ENCODE measurements at places on chromosomes 6 and 20.
A peak's percentile ranks its signal among the peaks of the same experiment; 100 is the strongest.

GRCh38 chr6:42618686-42619085, 54.9 kb downstream of the UBR2 start:
- peaks cover 49% of the 10 kb centered on the region for H3K36me3 ChIP-seq
- DNase-seq: no peak
- H3K27ac ChIP-seq: no peak overlapping the region
- H3K4me3 ChIP-seq: no peak overlapping the region
- peaks cover 21% of the 10 kb centered on the region for H3K4me1 ChIP-seq
- H3K27me3 ChIP-seq: no peaks in the 10 kb centered on the region

- H3K27ac ChIP-seq: no peak overlapping the region
- no peak for DNase-seq
- H3K36me3 ChIP-seq: peaks cover 4% of the 10 kb centered on the region
- peaks cover 55% of the 10 kb centered on the region for H3K27me3 ChIP-seq
- H3K4me3 ChIP-seq: no peak overlapping the region
These were observed 2.9 kb downstream of the ZBTB46 start for GRCh38 chr20:63828124-63828523.

DNA sequence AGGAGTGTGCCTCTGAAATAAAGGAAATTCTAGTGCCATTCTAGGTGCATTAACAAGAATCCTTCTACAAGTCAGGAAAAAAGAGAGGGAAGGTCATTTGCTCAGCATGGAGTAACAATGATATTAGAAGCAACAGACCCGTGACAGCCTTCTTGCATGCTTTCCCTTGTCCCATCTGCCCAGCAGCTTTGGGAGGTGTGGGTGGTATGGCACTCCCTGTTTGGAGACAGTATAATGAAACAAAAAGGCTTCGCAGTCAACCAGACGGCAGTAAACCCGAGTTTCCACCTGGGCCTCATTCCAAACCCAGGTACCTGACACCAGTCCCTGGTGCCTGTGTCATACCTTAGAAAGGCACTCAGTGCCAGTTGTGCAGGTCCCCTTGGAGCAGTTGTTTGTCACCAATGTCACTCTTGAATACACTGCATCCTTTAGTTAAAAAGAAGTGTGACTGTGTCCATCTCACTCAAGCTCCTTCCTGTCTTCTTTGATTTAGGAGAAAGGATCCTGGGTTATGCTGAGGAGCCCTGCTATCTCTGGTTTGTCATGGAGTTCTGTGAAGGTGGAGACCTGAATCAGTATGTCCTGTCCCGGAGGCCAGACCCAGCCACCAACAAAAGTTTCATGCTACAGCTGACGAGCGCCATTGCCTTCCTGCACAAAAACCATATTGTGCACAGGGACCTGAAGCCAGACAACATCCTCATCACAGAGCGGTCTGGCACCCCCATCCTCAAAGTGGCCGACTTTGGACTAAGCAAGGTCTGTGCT, 14.7 kb downstream of the STK35 start:
- H3K27ac ChIP-seq: no peak overlapping the region
- no peak for DNase-seq
- H3K4me3 ChIP-seq: no peak overlapping the region
- H3K4me1 ChIP-seq: peaks cover 48% of the 10 kb centered on the region
- H3K27me3 ChIP-seq: no peaks in the 10 kb centered on the region
- H3K36me3 ChIP-seq: peaks cover 64% of the 10 kb centered on the region

DNA sequence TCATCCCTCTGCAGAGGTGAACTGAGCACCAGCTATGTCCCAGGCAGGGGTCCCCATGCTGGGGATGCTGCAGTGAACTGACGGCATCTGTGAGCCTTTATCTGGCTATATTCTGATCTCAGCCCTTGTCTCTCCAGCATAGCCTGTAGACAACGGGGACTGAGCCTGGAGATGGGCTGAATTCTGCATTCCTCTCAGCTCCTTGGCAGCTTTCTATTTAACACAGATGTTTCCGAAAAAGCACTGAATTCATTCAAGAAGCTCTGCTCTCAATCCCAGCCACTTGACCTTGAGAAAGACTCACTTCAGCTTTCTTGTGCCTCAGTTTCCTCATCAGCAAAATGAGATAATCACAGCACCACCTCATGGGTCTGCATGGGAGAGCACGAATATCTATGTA, 204.4 kb upstream of the PMEPA1 start:
- no peak for DNase-seq
- peaks cover 3% of the 10 kb centered on the region for H3K27me3 ChIP-seq
- H3K4me3 ChIP-seq: no peak overlapping the region

DNA sequence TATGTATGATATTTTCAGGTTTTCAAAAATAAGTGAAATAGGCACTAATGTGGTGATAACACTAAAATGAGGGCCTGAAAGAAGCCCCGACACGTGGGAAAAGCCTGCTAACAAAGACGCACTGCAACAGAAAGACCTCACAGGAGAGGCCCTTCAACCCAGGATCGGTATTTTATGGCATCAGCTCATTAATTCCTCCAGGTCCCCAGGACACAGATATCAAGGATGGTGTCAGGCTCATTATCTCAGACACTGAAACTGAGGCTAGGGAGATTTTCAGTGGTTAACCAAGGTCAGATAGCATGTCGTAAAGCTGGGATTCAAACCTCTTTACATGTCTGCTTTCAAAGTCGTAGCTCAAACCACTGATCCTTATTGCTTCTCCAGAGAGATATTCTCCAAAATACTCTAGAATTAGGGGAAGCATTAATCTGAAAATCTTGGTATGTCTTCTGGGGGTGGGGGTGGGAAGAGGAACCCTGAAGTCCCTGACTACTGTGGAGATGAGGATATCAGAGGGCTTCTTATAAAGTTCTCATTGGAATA, 64.1 kb downstream of the PPP1R3G start:
- no peak for DNase-seq
- no peak overlapping the region for H3K27ac ChIP-seq

DNA sequence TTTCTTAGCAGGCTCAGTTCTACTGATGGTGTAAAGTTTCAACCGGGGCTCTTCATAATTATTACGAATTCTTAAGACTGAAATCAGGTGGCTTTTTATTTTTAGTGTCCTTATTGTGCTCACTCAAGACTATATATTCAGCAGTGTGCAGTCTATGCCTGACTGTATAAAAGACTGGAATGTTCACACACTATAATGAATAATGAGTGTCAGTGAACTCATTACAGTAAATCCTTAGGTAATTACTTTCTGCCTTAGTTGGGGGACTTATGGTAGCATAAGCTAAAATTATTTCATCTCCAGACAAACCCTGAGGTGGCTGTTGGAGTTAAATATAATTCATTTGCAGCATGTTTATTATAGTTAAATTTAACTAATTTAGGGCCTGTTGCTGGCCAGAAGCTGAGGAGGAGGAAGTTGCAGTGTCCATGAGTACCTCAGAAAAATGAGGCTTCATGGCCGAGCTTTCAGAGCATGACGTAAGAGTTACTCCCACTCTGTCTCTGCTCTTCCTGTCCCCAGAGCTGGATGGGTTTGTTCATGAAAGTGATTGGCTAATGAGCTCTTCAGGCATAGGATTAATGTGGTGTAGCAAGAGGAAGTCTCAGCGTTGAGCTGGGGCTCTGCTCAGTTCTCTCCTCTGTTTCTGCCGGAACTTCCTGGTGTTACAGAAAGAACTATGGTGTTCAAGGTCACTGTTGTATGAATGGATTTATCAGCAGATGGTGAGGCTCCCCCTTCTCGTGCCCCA, 335.7 kb downstream of the NRN1 start:
- H3K27me3 ChIP-seq: no peaks in the 10 kb centered on the region
- no peak for DNase-seq
- no peak overlapping the region for H3K4me3 ChIP-seq
- peak overlapping the region; percentile 11 for H3K27ac ChIP-seq
- H3K4me1 ChIP-seq: peaks cover 22% of the 10 kb centered on the region

GRCh38 chr6:43828711-43829110, 58.7 kb downstream of the VEGFA start:
- no peak overlapping the region for H3K27ac ChIP-seq
- H3K27me3 ChIP-seq: peaks cover 11% of the 10 kb centered on the region
- H3K4me1 ChIP-seq: no peaks in the 10 kb centered on the region

DNA sequence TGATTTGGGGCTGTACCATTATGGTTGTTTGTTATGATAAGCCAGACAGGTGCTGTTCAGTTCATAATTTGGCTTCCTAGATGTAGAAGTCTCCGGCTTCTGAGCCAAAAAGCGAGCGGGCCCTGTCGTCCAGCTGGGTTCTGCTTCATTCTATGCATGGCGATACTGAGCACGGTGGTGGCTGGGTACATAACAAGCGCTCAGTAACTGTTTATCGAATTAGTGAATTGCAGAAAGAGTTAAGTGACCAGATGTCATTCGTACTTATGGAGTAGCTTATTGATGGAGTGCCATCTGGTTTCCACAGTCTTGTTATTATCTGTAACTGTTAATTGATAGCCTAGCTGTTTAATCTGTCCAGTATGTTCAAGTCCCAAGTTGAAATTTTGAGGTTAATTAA, 85.0 kb downstream of the DTD1 start:
- H3K36me3 ChIP-seq: no peaks in the 10 kb centered on the region
- no peaks in the 10 kb centered on the region for H3K27me3 ChIP-seq
- H3K4me1 ChIP-seq: no peaks in the 10 kb centered on the region
- no peak overlapping the region for H3K4me3 ChIP-seq
- H3K27ac ChIP-seq: no peak overlapping the region

DNA sequence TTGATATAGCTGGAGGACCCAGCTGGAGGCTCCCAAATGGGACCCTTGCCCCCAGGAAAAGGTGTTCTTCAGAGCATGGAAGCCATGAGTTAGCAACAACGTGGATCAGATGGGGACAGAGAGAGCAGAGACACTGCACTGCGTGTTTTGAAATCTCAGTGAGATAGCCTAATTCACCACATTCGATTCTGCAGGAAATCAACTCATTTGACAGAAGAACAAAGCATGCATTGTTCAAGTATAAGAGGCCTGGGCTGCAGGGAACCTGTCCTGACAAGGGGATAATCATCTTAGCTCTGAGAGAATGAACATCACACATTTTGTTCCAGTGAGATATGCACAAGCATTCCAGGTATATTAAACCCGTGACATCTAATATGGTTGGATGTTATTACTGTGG, 450.2 kb downstream of the CDH26 start:
- H3K27me3 ChIP-seq: no peaks in the 10 kb centered on the region
- peaks cover 4% of the 10 kb centered on the region for H3K4me1 ChIP-seq
- DNase-seq: no peak
- no peak overlapping the region for H3K27ac ChIP-seq
- H3K4me3 ChIP-seq: no peak overlapping the region

DNA sequence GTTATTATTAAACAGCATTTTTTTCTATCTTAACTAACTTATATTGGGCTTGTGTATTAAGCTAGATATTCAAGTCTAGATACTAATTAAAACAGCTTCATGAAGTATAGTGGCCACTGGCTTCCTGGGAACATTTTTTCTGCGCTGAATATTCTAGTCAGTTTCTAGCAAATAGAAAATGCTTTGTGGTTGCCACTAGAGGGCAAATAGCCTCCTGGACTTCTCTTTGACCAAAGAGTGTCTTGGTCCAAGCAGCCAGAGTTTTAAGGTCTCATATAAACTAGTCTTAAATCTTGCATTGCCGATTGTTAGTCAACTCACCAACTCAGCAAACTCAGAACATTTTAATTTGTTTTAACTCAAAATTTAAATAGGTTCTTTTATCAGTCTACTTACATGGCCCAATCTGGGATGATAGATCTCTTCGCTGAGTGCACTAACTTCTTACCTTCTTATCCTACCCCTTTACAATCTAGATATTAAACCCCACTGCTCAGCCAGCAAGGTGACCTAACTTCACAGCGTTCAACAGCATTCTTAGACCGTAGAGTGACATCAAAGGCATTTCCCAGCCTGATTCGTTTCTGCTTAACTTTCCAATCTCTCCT, 24.6 kb upstream of the ID4 start:
- no peak for DNase-seq
- H3K36me3 ChIP-seq: no peaks in the 10 kb centered on the region
- H3K4me3 ChIP-seq: no peak overlapping the region
- no peak overlapping the region for H3K27ac ChIP-seq
- H3K27me3 ChIP-seq: no peaks in the 10 kb centered on the region

DNA sequence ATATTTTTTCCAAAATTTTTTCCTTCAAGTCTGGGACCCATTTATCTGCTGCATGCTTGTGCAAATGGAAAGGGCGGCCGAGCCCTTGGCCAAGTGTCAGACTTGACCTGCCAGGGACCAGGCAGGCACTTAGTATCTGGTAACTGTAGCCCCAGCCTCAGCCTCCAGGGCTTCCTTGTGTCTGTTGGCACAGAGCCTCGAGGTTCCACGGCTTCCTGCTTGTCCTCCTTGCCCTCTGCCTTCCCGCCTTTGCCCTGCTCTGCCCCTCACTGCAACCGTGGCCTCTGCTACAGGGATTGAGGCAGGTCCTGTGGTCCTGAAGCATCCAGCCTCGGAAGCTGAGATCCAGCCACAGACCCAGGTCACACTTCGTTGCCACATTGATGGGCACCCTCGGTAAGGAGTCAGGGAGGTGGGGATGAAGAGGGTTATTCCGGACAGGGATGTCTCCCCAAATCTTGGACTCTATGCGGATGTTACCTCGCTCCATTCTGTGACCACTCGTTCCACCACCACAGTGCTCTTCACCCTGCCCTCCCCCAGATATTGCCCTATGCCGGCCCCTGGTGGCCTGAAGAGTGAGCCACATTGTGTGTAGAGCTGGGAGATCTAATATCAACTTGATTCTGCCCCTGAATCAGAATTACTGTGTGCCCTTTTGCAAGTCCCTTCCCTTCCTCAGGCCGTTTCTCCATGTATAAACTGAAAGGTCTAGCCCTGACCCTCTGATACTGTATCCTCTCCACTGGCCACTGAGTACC, 41.5 kb upstream of the SRF start:
- DNase-seq: peak; percentile 20
- no peak overlapping the region for H3K27ac ChIP-seq
- no peak overlapping the region for H3K4me3 ChIP-seq
- H3K27me3 ChIP-seq: no peaks in the 10 kb centered on the region
- H3K4me1 ChIP-seq: no peaks in the 10 kb centered on the region
- H3K36me3 ChIP-seq: no peaks in the 10 kb centered on the region

DNA sequence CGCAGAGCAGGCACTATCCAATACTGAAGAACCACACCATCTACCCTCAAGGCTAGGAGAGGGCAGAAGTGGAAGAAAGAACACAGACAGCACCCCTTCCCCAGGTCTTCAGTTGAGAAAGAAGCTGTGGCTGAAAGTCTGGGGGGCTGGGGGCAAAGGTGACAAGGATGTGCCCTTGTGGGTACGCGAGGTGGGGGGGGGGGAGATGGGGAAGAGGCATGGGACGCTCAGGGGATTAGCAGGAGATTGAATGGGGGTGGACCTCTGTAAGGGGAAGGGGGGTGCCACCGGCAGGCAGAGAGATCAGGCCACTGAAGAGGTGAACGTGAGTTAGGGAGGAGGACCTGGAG, 1.1 kb downstream of the B4GALT5 start:
- no peak overlapping the region for H3K27ac ChIP-seq
- peaks cover 35% of the 10 kb centered on the region for H3K4me1 ChIP-seq
- peaks cover 3% of the 10 kb centered on the region for H3K27me3 ChIP-seq
- H3K36me3 ChIP-seq: peaks cover 7% of the 10 kb centered on the region

GRCh38 chr6:107202876-107203468, 87.7 kb upstream of the BEND3 start:
- H3K36me3 ChIP-seq: no peaks in the 10 kb centered on the region
- no peaks in the 10 kb centered on the region for H3K4me1 ChIP-seq
- no peak overlapping the region for H3K4me3 ChIP-seq
- no peak for DNase-seq

- no peak overlapping the region for H3K4me3 ChIP-seq
- no peaks in the 10 kb centered on the region for H3K4me1 ChIP-seq
- H3K27me3 ChIP-seq: peaks cover 11% of the 10 kb centered on the region
- no peaks in the 10 kb centered on the region for H3K36me3 ChIP-seq
These were observed 86.2 kb downstream of the ANKRD60 start for GRCh38 chr20:58141971-58142842.

GRCh38 chr6:63245420-63245819, 34.2 kb downstream of the FKBP1C start:
- no peak overlapping the region for H3K4me3 ChIP-seq
- DNase-seq: no peak
- H3K27me3 ChIP-seq: no peaks in the 10 kb centered on the region
- H3K36me3 ChIP-seq: no peaks in the 10 kb centered on the region

Data from activated CD4-positive, alpha-beta memory T cell treated with anti-CD3 and anti-CD28 coated beads, Interleukin-2, amount 10 ng/mL, durations not matched to agents 7 days and 5 days (primary cell).